ENCODE measurements at places on chromosomes 6 and 20.

DNA sequence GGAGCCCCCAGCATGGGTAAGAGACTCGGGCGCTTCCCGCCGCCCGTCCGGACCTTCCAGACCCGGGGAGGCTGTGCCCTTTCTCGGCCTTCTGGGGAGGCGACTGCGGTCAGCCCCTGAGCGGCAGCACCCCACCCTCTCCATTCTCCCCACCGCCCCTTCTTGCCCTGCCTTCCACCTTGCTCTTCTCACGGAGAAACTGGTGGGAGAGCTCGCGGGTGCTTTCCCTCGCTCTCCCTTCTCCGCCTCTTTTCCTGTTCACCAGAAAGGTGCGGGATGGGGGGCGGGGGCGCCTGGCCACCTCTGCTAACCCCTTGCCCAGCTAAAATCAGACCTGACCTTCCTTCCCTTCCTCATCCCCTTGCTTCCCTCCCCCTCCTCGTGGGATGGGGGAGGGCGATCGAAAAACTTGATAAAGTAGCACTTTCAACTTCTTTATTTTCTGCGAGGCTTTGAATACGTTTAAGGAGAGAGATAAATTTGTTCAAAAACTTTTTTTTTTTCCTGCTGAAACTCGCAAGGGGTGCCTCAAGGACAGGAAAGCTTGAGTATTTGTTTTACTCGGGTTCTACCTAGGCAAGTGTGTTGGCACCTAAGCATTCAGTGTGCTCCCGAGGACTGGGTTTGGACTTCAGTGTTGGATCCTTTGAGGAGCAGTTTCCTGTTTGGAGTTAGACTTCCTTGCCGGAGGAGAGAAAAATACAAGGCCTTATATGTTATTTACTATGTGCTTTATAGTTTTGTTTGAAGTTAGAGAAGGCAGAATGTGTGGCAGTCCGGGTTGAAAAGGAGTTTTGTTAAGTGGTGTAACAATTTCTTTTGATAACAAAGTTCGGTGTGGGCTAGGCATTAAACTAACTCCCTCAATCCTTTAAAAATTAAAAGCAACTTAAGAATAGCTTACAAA, 897 bp downstream of the CD2AP start:
- DNase-seq = no peak

GRCh38 chr6:166779381-166779780, 152.3 kb upstream of the RPS6KA2 start:
- no peak for DNase-seq

- DNase-seq = no peak
These were observed 11.1 kb downstream of the ULBP1 start for GRCh38 chr6:149974825-149975224.

DNA sequence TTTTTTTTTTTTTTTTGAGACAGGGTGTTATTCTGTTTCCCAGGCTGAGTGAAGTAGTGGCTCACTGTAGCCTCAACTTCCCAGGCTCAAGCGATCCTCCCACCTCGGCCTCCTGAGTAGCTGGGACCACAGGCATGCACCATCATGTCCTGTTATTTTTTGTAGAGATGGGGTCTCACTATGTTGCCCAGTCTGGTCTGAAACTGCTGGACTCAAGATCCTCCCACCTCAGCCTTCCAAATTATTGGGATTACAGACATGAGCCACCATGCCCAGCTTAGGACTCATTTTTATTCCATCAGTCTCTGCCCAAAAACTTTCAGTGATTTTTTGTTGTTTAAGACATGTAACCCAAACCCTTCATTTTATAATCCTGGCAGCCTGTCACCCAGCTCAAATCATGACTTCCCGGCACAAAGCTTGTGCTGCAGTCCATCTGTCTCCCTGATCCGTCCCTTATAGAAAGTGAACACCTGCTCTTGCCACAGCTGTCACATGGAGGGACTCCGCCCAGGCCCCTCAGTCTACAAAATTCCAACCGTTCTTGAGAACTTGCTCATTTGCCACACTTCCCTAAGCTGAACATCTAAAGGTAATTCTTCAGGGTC, 183.9 kb upstream of the JARID2 start:
- DNase-seq = no peak

GRCh38 chr6:73252703-73253102, 10.3 kb downstream of the KHDC1 start:
- DNase-seq = no peak

GRCh38 chr6:118198746-118199145, 291.7 kb downstream of the SLC35F1 start:
- no peak for DNase-seq

- DNase-seq = no peak
These were observed 54.2 kb upstream of the FRMD1 start for GRCh38 chr6:168133168-168133561.

DNA sequence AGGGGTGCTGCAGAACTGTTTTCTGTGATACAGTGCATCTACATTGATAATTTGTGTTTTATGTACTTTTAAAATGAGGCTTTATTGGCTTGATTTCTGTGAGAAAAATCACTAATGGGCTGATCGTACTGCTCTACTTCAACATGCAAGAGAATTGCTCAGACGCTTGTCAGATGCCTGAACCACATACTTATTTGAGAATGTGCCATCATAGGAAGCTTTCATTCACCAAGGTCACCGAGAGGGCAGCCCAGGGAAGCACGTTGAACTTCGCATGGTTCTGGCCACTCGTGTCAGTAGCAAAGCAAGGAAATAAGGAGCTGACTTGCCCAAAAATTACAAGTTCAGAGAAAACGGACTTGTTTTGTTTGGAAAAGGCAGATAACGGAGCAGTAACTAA, 168.5 kb upstream of the AKAP12 start:
- DNase-seq = no peak

DNA sequence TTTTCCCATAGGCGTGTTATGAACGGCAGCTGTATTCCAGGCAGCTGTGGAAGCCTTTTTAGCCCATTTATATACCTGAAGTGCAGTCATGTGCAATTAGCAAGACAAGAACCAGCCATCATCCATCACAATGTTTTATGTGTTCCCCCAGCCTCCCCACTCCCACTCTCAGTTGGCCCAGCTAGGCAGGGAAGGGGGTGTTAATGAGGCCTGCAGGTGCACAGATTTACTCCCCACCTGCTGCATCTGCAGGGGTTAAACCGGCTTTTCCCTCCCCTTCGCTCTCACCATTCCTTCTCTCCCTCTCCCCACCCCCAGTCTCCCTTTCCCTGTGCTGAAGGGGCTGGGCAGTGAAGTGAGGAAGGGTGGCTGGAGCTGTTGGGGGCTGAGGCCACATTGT, 149.8 kb upstream of the AKAP12 start:
- DNase-seq = no peak

- DNase-seq = no peak
These were observed 17.7 kb downstream of the POM121L2 start for GRCh38 chr6:27294409-27294808.

- no peak for DNase-seq
These were observed 29.4 kb downstream of the NCOA5 start for GRCh38 chr20:46060301-46060881.

- DNase-seq = no peak
These were observed 18.6 kb upstream of the HELZ2 start for GRCh38 chr20:63592661-63593060.
